ENCODE measurements at places on chromosomes 7 and 10.

- no peak for DNase-seq
These were observed 7.8 kb downstream of the C7orf33 start for GRCh38 chr7:148598351-148598750.

- DNase-seq = no peak
These were observed 337.4 kb downstream of the PRPF18 start for GRCh38 chr10:13924040-13924725.

GRCh38 chr7:90337106-90337505, 9.4 kb upstream of the GTPBP10 start:
- DNase-seq = no peak

GRCh38 chr7:17855202-17855601, 85.1 kb downstream of the SNX13 start:
- DNase-seq = no peak

- DNase-seq = no peak
These were observed 84.8 kb upstream of the ASAH2 start for GRCh38 chr10:50336140-50336539.

GRCh38 chr7:107939573-107940489, 48.8 kb downstream of the DLD start:
- DNase-seq = no peak

GRCh38 chr7:132965951-132966350, 115.9 kb downstream of the CHCHD3 start:
- no peak for DNase-seq
